Panc1 (cell line): ENCODE measurements at places on chromosomes 3 and 15. TPM values are rescaled to one million over a fixed set of nuclear protein-coding genes. Genes with fewer than 3 reads are reported as not detected.
A peak's percentile ranks its signal among the peaks of the same experiment; 100 is the strongest.

DNA sequence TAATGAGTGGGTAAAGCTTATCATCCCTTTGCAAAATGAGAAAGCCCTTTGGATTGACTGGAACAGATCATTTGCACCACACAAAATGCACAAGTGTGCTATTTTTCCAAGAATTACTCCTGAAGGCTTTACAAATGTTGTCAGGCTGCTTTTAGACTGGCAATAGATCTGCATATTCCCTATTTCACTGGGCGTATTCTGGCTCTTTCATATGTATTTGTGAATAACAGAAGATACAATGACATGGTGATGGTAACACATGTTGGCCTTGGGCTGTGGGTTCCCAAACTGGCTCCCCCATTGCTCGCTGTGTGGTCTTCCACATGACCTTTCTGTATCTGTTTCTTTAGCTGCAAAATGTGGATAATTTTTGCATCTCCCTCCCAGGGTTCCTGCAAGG is 303.4 kb upstream of the CHRM5 start:
- DNase-seq = no peak

DNA sequence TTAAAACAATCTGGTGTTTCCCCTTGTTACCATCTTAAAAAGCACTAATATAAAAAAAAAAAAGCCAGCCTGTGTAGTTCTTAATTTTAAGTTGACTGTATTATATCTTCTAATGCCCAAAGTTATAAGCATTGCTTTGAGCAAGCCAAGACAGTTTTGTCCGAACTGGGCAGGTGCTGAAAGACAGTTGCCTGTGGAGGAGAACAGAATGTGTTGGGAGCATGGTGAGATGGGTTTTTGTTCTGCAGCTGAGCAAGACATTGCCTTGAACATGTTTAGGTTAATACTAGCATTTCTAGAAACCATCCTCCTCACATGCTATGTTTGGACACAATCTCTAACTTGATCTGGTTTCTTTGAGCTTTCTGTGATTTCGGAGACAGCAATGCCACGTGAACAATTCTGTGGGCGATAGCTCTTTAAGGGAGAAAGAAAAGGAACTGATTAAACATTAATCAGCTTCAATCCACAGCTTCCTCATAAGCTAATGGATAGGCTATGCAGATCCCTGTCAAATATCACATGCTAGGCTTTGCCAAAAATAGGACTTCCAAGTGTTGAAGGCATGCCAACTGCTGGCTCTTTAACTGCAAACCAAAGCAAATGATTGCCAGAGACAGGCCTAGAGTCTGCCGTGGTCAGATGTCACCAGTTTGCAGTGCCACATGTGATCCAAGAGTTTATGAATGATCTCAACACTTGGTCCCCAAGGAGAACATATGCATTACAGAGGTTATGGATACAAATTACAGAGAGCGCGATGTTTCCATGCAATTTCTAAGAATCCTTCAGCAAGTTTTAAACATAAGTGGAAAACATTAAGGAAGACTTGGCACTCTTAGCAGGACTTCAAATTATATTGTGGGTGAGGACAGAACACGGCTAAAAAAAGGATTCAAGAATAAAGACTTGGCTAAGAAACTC is 428.1 kb downstream of the ROBO2 start:
- no peak for DNase-seq

DNA sequence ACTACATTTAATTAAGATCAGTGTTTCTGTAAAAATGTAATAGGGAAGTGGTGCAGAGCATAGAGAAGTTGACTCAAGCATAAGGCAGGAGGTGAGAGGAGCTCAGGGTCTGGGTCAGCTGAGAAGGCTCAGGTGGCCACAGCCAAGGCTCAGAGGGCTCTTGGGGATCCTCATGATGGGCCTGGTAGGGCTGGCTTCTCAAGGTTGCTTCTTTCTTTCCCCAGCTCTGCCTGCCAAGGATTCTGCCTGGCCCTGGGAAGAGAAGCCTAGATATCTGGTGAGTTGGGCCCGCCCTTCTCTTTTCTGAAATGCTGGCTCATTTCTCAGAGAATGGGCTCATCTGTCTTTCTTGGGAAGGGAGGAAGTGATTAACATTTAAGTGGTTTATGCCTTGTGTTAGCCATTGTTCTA is 6.5 kb downstream of the ZNF589 start:
- no peak for DNase-seq

GRCh38 chr3:106294121-106294520 is 425.3 kb upstream of the CBLB start:
- no peak for DNase-seq

GRCh38 chr15:64279131-64279530 is 76.8 kb downstream of the CSNK1G1 start:
- DNase-seq = no peak

- DNase-seq = no peak
These were observed 238.8 kb downstream of the GAP43 start for GRCh38 chr3:115862099-115862498.

GRCh38 chr3:140664111-140664510 is 13.8 kb upstream of the TRIM42 start:
- DNase-seq = no peak

- no peak for DNase-seq
These were observed 63.4 kb upstream of the SLC6A6 start for GRCh38 chr3:14338898-14339458.

DNA sequence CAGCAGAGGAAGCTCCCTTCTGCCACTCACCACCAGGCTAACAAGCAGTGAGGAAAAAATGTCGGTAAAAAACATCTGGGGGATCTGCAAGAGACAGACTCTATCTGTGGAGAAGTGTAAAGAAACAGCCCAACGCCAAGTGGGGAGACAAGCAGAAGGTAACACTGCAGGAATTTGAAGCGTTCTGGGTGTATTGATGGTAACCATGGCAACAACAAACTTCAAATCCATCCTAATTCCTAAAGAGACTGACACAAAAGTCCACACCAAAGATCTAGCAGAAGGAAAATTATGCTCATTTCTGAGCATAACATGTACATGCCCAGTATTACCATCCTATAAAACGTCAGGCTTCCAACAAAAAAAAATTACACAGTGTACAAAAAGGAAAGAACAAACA is 449.3 kb downstream of the GABRB3 start:
- no peak for DNase-seq

GRCh38 chr15:42611532-42611931 is 36.1 kb downstream of the STARD9 start:
- no peak for DNase-seq

DNA sequence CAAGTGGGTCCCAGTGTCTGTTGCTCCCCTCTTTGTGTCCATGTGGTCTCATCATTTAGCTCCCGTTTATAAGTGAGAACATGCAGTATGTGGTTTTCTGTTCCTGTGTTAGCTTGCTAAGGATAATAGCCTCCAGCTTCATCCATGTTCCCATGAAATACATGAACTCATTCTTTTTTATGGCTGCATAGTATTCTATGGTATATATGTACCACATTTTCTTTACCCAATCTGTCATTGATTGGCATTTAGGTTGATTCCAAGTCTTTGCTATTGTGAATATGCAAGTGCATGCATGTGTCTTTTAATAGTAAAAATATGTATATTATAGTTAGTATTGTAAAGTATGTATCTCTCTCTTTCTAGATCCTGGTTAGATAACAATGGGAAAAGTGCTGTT is 53.9 kb downstream of the TCAIM start:
- DNase-seq = no peak

DNA sequence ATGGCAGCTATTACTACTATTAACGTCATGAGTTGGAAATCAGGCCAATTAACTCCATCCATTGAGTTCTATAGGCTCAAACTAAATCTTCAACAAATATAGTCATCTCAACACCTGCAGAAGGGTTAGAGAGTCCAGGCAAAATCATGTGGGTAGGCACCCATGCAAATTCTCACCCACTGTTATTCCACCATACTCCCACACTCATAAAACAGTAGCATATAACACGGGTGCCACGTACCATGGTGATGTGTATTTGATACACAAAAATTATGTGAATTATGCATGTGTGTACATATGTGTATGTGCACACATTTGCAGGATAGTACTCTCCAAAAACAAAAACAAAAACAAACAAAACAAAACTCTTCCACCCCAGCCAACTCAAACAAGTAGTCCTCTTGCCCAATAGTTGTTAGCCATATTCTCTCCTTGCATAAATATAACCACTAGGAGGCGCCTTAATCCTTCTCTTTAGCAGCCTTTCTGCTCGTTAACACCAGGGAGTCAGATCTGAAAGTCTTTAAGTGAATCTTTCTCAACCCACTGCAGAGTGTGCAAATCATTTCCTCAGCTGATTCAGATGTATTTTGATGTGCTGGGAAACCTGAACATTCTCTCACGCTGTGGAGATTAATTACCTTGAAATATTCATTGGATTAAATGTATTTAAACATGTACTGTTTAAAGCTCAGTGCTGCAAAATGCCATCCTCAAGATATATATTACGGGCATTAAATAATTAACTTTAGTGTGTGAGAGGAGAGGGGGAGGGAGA is 38.0 kb upstream of the COPB2 start:
- peak; percentile 54 for DNase-seq

- no peak for DNase-seq
These were observed 384.0 kb upstream of the TGFBR2 start for GRCh38 chr3:30222441-30222840.

The TRH gene
- total RNA-seq = not detected

The PLCL2 gene
- total RNA-seq = 3.0 TPM

The CLEC3B gene
- total RNA-seq = not detected

The CACNA2D3 gene
- total RNA-seq = 0.41 TPM

The ADAMTSL3 gene
- not detected for total RNA-seq

The KLHL6 gene
- 0.03 TPM for total RNA-seq

The BFSP2 gene
- 0.67 TPM for total RNA-seq

The SLC28A2 gene
- total RNA-seq = 0.23 TPM
